ENCODE measurements at places on chromosomes 6 and 20.

GRCh38 chr6:43246301-43247113 lies 3.2 kb downstream of the TTBK1 start:
- DNase-seq = no peak

- DNase-seq = no peak
Measured at GRCh38 chr6:12051861-12052368, 39.8 kb downstream of the HIVEP1 start.

DNA sequence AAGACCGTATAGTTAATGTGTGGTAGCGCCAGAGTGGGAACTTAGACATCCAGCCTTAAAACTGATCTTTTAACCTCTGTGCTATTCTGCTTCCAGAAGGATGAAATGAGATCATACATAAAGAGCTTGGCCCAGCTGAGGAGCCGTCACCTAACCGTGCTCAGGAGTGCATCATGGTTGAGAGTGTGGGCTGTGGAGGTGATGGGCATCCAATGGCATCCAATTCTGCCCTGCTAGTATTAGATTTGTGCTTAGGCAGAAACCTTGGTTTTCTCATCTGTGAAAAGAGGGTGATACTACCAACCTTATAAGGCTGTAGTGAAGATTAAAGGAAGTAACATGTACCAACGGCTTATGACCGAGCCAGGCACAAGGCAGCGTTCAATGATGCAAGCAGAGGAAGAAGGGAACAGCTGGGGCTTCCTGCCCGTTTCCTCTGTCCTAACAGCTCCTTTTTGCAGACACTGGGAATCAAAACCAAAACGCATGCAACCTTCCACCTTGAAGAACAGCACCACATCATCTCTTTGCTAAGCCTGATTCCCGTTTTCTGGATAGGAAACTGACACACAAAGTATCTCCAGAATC lies 1.3 kb downstream of the SLC22A16 start:
- DNase-seq = no peak

- DNase-seq = no peak
Measured at GRCh38 chr20:21808863-21809664, 103.6 kb downstream of the PAX1 start.

GRCh38 chr20:9739991-9740390 lies 98.9 kb downstream of the PAK5 start:
- DNase-seq = no peak

- no peak for DNase-seq
Measured at GRCh38 chr6:47663462-47664216, 34.7 kb upstream of the ADGRF4 start.

- no peak for DNase-seq
Measured at GRCh38 chr6:127471379-127472255, 12.4 kb upstream of the KIAA0408 start.

DNA sequence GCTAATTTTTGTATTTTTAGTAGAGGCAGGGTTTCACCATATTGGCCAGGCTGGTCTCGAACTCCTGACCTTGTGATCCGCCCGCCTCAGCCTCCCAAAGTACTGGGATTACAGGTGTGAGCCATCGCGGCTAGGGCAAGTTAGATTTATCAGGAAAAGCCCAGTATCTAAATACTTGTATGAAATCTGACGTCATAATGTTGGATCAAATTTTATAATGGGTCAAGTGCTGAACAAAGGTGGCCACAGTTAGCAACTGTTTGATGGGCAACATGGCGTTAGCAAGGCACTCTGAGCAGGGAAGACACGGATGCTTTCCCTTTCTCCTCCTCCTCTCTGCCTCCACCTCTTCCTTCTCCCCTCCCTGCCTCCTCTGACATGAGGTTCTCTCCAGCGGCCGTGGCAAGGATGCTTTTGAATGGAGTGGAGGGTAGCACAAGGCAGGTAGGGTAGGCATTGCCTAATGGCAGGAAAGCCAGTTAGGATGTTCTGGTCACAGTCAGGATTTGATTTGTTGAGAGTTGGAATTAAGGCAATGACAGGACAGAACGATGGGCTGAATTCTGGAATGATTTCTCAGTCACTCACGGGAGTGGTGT lies 149.6 kb downstream of the BCAS1 start:
- DNase-seq = no peak

- no peak for DNase-seq
Measured at GRCh38 chr6:45498591-45498990, 120.9 kb upstream of the SUPT3H start.

GRCh38 chr6:40500227-40500626 lies 86.9 kb downstream of the LRFN2 start:
- no peak for DNase-seq

- DNase-seq = no peak
Measured at GRCh38 chr6:9521152-9521530, 893.7 kb downstream of the TFAP2A start.

- no peak for DNase-seq
Measured at GRCh38 chr6:157392927-157393668, 12.1 kb downstream of the ZDHHC14 start.

GRCh38 chr6:113397236-113397635 lies 459.9 kb upstream of the MARCKS start:
- no peak for DNase-seq

GRCh38 chr20:5608104-5608441 lies 142.1 kb upstream of the SHLD1 start:
- DNase-seq = no peak

- no peak for DNase-seq
Measured at GRCh38 chr6:118488631-118489030, 59.5 kb upstream of the PLN start.
